Activated T-cell treated with anti-CD3 and anti-CD28 coated beads, Interleukin-2, amount 50 U/mL, for 48 hours (primary cell): ENCODE measurements at places on chromosomes 16 and 17.

DNA sequence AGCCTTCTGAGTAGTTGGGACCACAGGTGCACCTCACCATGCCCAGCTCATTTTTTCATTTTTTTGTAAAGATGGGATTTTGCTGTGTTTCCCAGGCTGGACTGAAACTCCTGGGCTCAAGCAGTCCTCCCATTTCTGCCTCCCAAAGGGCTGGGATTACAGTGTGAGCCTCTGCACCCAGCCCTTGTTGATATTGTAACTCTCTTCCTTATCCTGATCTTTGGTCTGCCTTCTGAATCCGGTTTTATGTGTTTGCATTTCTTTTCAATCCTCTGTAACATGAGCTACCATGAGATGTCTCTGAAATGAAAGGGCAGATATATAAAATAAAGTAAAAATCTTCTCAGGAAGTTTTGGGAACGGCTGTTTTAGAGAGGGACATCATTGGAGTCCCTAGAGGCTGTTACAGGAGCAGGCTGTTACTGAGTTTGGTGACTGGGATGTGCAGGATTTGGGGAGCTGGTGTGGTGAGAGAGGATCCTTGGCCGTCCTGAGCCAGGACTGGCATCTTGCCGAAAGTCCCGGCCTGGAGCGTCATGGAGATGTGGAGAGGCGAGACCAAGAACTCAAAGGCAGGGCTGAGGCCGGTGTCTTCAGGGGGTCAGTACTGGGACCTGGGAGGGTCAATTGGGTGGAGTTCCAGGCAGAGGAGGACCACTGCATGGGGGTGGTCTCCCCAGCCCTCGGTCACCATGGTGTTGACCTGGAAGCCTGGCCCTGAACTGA, 39.4 kb downstream of the ATP2C2 start:
- DNase-seq = no peak

GRCh38 chr17:80101946-80102663, 724 bp downstream of the GAA start:
- no peak for DNase-seq

GRCh38 chr17:51351890-51352289, 91.5 kb downstream of the UTP18 start:
- no peak for DNase-seq

DNA sequence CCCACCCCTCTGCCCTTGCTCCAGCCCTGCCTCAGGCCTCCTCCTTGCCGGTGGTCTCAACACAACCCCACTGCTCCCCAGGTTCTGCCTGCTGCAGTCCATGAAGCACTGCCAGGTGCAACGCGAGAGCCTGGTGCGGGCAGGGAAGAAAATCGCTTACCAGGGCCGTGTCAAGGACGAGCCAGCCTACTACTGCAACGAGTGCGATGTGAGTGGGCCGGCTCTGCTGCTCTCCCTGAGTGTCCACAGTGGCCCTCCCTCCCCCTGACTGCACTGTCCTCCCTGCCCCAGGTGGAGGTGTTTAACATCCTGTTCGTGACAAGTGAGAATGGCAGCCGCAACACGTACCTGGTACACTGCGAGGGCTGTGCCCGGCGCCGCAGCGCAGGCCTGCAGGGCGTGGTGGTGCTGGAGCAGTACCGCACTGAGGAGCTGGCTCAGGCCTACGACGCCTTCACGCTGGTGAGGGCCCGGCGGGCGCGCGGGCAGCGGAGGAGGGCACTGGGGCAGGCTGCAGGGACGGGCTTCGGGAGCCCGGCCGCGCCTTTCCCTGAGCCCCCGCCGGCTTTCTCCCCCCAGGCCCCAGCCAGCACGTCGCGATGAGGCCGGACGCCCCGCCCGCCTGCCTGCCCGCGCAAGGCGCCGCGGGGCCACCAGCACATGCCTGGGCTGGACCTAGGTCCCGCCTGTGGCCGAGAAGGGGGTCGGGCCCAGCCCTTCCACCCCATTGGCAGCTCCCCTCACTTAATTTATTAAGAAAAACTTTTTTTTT, 1.8 kb upstream of the TMEM88 start:
- peak; percentile 18 for DNase-seq

GRCh38 chr16:77987810-77988209, 34.5 kb upstream of the CLEC3A start:
- no peak for DNase-seq

GRCh38 chr17:81285894-81286293, 9.2 kb downstream of the SLC38A10 start:
- DNase-seq = no peak

GRCh38 chr16:85554114-85554888, 58.8 kb upstream of the GSE1 start:
- peak; percentile 82 for DNase-seq

- no peak for DNase-seq
Observed at GRCh38 chr17:41390411-41390938, 6.9 kb downstream of the KRT31 start.

DNA sequence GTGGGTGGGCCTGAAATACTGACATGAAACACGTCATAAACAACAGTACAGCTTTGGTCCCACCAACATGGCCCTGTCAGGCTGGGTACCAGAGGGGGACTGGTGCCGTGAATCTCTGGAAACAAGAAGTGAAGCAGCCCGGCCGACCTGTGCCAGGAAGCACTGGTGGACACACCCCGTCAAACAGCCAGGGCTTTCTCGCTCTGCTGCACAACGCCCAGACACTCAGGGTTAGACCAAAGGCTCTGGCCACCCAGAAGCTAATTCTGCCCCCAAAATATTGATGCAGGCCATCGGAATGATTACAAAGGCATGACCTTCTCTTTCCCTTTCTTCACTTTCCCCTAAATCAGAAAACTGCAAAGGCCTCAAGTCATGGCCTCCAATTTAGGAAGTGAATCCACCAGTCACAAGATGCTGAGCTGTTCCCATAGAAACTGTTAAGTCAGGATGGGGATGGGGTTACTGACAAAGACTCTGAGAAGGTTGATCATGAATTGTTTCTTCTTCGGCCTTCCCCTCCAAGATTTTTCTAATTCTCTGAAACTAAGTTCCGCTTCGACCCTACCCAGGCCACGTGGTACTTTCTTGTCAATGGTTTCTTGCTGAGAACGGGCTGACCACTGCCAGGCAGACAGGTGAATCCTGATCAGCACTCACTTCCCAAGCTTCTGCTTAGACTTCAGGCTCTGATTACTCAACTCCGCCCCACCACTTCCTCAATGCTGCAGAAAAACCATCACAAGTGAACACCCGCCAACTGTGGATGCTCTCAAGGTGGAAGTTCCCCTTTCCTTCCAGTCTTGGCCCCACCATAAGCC, 6.7 kb downstream of the PITPNA start:
- DNase-seq = no peak

GRCh38 chr17:42028791-42029127, 8.9 kb downstream of the NKIRAS2 start:
- DNase-seq = no peak

GRCh38 chr17:9247401-9247938, 226.2 kb downstream of the NTN1 start:
- DNase-seq = no peak

GRCh38 chr17:67523101-67523500, 146.0 kb downstream of the PITPNC1 start:
- no peak for DNase-seq

GRCh38 chr16:64656471-64656870, 465.4 kb downstream of the CDH11 start:
- DNase-seq = no peak
